Activated effector memory CD4-positive, alpha-beta T cell treated with anti-CD3 and anti-CD28 coated beads, Interleukin-2, amount 50 U/mL, for 16 hours (primary cell): ENCODE measurements at places on chromosomes 16 and 17.

- DNase-seq: no peak
Observed at GRCh38 chr16:29688172-29688571, 9.2 kb downstream of the QPRT start.

DNA sequence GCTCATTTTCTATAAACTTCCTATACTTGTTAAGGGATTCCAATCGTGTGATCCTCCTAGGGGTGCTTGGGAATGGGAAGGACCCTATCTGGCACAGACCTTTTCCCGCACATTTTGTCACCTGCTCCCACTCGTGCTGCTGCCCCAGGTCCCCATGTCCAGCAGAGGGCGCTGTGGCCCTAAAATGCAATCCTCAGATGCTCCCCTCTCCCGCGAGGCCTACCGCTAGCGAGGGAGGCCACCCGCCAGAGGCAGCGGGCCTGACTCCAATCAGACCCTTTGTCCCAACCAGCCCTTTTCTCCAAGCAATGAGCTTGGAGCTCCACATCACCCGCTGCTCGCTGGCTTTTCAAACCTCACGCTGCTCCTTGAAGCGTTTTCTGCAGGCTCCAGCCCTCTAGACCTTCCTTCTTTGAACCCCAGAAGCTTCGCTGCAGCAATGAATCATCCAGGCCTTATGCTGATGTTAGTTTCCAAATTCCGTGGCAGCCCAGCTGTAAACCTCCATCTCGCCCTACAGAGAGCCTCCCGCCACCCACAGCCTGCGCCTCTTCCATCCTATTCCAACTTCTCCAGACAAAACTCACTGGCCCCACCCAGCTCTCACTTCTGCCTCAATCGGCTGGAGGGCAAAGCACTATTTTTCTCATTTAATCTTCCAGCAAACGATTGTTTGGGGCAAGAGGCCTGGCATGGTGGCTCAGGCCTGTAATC is 23.6 kb upstream of the FZD2 start:
- DNase-seq: peak; percentile 94

- DNase-seq: no peak
Observed at GRCh38 chr16:59042301-59042700, 308.2 kb upstream of the GOT2 start.

DNA sequence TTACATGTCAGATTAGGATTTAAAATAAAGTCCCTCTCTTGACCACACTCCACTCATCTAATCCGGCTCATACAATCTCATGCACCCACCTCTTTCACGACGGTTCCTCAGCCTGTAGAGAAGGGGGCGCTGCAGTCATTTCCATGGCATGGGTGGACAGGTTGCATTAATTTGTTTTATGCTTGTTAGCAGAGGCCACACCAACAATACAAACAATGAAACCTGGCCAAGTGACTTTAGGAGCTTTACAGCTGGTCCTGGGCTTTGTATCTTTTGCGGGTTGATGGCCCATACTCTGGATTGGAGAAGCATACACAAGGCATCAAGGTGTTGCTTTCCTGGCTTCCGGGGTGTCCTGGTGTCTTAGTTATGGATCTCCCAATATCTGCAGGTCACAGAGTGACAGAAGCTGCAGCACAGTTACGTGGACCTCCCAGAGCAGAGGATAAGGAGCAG is 9.7 kb upstream of the SNF8 start:
- DNase-seq: no peak

- no peak for DNase-seq
Observed at GRCh38 chr17:77901481-77901880, 57.0 kb upstream of the TNRC6C start.

GRCh38 chr16:67257486-67258160 is 8.8 kb downstream of the SLC9A5 start:
- no peak for DNase-seq

DNA sequence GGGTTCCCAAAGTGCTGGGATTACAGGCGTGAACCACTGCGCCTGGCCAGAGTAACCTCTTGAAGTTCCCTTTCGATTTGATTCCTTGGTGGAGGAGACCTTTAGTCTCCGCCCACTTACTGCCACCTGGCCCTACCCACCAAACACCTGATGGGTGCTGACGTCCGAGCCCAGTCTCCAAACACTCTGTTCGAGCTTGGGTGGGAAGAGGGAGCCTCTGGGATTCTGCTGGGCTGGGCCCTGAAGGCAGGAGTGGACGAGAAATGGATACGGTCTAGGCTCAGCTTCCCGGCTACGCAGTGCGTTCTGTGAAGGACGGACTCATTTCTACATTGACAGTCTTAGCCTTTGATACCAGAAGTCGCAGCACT is 870 bp upstream of the ITGA3 start:
- DNase-seq: peak; percentile 74

- peak; percentile 58 for DNase-seq
Observed at GRCh38 chr16:88022076-88023042, 71.1 kb downstream of the BANP start.

DNA sequence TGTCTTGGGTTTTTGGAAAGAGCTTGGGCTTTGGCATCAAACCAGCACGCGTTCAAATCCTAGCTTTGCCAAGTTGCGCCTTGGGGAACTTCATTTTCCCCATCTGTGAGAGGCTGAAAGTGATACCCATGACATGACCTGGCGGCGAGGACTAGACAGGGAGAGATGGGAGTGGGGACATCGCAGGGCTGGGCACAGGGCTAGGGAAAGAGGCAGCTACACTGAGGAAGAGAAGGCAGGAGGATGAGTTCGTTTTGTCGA is 202.9 kb downstream of the IRF8 start:
- peak; percentile 34 for DNase-seq

- no peak for DNase-seq
Observed at GRCh38 chr16:13150181-13150885, 248.9 kb downstream of the SHISA9 start.

DNA sequence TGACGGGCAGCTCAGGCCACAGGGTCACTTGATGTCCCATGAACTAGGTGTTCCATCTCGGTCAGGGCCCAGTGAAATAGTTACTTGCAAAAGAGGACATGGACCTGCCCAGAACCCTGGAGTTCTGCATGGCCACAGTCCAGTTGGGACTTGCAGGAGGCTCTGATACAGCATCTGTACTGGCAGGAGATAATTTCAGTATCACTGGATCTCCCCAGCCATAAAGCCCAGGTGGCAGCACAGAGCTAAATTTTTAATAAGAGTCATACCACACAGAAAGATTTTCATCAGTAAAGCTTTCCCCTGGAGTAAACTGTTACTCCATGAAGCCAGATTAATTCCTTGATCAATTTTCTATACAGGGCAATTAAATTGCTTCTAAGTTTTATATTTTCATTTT is 18.0 kb upstream of the SLC16A5 start:
- no peak for DNase-seq
